ENCODE measurements at places on chromosomes 2 and 18.

DNA sequence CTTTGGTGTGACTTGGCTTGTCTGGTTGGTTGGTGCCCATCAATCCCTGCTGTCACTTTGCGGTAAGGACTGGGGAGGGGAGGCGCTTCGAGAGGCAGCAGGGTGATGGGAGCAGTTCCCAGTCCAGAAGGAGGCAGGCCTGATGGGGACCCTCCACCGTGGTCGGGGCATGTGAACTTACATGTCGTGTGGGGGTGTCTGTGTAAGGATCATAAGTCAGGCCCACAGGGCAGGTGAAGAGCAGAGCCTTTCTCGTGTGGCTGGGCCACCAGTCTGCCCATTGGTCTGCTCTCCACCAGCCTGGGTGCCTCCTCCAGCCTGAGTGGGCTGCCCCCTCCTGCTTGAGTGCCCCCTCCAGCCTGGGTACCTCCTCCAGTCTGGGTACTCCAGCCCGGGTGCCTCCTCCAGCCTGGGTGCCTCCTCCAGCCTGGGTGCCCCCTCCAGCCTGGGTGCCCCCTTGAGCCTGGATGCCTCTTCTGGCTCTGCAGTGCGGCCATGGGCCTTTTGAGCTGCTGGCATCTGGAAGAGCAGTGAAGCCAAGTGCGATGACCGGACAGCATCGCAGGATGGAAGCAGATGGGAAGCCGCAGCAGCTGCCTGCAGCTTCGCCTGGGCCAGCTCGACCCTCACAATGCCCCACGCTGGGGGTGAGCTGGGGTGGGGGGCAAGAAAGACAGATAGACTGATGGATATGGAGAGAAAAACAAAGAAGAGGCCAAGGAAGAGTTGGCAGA lies 25.0 kb downstream of the ATOH8 start:
- no peak for DNase-seq

- no peak for DNase-seq
Measured at GRCh38 chr2:193988784-193989183, 1668.2 kb upstream of the SLC39A10 start.

DNA sequence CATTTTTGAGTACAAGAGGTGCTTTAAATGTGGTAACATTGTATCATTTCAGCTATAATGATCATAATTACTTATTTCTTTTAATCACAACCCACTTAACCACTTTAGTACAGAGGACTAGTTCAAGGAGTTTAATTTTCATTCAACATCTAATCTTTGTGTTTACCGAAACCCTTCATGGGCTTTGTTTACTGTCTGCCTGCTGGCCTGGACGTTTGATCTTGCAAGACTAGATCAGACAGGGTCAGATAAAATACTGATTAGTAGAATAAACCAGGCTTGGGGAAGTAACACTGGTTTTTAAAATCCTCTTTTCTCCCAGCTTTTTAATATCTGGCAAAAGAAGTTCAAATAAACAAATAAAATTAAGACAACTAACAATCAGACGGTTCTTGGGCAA lies 93.6 kb downstream of the SATB2 start:
- DNase-seq = no peak

DNA sequence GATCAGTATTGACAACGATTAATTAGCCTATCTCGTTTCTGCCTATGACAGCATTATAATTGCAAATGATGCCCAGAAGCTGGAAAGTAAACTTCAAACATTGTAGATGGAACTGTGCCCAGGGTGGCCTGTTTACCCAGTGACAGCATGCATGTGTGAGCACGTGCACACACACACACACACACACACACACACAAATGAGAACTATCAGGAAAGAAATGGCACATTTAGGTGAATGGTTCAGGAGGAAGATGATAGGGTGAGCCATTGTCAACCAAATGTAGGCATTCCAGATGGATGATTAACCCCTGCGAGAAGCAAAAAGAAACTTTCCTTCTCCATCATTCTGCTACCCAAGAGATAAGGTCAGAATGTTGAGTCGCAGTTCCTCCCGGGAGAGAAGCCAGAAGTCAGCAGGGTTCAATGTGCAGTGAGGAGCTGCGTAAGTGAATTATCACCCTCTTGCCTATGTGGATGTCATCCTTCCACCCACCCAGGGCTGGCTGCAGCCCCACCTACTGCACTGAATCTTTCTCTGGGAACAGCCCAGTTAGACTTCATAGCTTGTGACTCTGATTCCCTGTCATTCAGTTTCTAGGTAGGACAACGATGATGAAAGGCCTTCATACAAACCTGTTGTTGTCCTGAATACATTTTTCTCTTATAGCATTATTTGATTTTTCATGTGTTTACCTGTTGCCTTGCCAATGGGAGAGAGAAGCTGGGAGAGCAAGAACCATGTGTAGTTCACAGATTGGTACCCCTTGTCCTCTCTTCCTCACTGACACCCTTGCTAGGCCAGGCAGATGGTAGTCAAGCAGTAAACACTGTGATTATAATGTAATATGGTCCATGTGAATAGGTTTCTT lies 3.5 kb upstream of the APOB start:
- no peak for DNase-seq

DNA sequence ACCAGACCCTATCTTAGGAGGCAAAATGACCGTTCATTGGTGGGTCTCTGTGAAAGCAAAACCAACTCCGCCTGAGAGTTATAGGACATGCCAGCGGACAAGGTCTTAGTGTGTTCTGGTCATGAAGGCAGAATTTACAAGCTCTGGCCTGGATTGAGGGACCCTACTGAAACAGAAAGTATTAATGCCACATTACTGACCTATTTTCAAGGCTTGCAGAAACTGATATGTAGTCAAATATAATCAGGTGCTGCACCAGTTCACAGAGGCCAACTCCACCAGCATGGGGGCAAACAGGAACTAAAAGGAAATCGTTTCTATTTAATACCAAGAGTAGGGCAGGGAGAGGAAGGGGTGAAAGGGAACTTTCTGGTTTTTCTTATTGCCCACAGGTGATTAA lies 19.7 kb downstream of the TYMS start:
- no peak for DNase-seq

DNA sequence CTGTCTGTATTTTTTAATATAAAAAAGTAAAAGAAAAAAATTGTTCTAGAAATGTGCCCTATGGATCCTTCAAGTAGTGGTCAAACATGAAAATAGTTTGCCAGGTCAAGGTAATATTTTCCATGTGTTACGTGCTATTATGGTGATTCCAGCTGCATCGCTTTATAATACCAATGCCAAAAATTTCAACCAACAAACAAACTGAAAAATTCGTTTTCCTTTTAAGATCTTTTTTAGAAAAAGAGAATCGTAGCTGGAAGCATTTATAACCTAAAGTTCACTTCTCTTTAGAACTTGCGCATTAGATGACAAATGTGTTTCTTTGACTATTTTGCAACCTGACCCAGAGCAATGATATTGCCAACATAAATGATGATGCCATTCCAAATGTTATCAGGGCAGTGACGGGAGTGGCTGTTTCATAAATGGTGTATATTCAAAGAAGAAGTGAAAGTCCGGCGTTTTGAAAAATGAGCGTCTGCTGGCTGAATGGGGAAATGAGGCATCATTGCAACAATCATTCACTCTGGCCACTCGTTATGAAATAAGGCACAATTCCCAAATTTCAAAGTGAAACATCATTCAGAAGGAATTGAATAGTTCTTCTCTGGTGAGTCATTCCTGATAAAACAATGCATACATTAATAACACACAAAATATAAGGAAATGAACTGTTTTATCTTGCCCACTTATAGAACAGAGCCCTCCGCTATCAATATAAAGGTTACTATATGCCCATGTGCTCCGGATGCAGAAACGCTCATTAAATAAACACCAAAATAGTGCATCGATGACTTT lies 297.4 kb downstream of the TGIF1 start:
- DNase-seq = peak; percentile 29

GRCh38 chr2:46747297-46747818 lies 168.2 kb downstream of the MCFD2 start:
- no peak for DNase-seq

DNA sequence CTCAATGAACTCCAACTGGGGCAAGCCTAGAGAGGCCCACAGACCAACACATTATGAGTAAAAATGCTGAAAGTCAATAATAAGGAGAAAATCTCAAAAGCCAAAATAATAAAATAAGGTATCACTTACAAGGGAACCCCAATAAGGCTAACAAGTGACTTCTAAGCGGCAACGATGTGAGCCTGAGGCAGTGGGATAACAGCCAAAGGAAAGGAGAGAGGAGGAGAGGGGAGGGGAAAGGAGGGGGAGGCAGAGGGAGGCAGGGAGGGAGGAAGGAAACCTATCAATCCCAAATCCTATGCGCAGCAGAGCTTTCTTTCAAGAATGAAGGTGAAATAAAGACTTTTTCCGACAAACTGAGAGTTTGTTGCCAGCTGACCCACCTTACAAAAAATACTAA lies 6.0 kb upstream of the NFATC1 start:
- DNase-seq = no peak

GRCh38 chr2:3661149-3661660 lies 3.2 kb downstream of the ALLC start:
- no peak for DNase-seq

- no peak for DNase-seq
Measured at GRCh38 chr18:21759836-21760235, 19.2 kb downstream of the MIB1 start.

DNA sequence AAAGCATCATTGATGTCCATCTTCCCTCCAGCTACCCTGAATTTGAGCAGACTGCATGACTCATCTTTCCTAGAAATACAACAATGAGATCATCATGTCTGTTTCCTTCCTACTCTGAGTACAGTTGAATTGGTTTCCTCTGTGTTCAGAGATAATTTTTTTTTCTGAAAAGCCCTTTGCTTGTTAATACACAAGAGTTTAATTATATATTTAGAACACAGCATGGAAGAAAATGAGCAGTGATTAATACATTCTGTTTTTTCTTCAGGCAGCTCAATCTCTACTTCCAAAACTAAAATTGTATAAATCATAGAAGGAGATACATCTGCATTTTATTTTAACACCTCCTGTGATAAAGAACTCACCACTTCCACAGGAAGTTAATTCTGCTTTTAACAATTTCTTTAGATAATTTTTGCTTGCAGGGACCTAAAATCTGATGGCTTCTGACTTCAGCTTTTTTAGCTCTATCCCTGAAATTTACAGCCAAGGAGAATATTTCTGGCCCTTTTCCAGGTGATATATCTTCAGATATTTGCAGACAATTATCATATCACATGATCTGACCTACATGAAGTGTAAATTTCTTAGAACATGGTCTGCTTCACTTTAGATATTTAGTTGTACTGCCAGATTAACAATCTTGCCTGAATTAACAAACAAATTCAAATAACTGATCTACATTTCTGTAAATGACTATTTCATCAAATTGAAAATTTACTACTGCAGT lies 249.0 kb downstream of the TRIB2 start:
- no peak for DNase-seq

DNA sequence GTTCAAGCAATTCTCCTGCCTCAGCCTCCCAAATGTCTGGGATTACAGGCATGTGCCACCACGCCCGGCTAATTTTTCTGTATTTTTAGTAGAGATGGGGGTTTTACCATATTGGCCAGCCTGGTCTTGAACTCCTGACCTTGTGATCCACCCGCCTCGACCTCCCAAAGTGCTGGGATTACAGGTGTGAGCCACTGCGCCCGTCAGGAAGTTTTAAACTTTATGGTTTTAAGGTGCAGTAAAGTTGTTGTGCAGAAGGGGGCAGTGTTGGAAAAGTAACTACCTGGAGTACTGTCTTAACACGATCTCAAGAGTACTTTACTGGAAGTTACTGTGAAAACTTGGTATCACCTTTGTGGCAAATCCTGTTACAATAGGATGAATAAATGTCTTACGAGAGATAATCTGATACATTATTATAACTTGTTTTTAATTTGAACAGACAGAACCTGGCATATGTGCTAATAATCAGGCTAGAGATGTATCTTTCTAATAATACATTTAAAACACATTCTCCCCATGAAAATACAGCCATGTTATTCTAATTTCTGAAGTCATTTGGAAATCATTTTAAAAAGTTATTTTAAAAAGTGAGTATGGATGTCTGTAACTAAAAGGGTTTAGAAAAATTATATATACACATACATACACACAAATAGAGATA lies 10.8 kb downstream of the SPDYA start:
- DNase-seq = no peak

- no peak for DNase-seq
Measured at GRCh38 chr2:176768185-176768584, 444.4 kb upstream of the HNRNPA3 start.

GRCh38 chr2:238097988-238098871 lies 1.9 kb upstream of the ESPNL start:
- no peak for DNase-seq

GRCh38 chr2:61671561-61672315 lies 133.6 kb upstream of the XPO1 start:
- DNase-seq = no peak

DNA sequence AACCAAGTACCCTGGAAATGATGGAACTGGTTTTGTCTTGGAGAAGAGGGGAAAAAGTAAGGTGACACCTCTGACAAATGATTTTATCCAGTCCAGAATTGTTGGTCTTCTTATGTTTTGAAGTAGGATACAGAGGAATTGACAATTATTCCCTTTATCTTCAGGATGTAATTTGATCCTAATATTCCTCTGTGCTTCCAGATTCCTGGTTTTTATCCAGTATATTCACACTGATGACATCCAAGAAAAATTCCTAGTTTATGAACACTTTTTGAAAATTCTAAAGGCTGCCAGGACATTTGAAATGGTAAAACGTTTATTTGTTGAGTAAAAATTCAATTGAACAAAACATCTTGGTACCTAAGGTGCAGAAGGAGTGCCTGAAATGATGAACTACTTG lies 22.2 kb upstream of the ETAA1 start:
- no peak for DNase-seq

- DNase-seq = no peak
Measured at GRCh38 chr2:53884883-53885282, 25.1 kb upstream of the GPR75 start.

DNA sequence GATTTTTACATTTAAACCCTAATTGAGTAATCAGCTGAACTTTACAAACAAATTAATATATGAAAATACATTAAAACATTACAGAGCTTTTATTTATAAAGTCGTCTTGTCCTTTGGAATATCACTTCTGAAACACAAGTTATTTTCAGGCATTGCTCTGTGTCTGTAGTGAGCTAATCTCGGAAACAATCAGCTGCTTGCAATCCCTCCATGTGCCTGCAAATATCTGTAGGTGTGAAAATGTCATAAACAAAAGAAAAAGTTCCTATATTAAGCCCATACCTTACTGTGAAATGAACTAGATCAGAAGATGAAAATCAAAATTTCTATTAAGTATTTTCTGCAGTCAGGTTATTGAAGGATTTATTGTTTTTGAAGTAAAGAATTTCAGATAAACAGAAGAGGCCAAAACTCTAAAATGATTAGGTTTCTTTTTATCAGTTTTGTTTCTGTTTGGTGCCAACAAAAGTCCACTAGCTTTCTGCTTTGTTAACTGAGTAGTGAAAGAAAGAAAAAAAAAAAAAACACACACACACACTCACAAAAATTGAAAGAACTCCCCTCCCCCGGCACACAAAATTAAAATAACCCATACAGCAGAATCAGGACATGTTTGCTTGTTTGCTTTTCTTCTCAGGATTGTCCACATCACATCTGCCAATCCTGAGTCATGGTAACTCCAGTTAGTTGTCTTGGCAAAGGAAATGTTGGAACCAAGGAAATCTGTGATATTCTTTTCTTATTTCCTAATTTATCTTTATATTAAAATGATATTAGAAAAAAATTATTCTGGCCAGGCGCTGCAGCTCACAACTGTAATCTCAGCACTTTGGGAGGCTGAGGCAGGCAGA lies 627.0 kb upstream of the SLC39A10 start:
- no peak for DNase-seq

- no peak for DNase-seq
Measured at GRCh38 chr2:46184794-46185583, 112.2 kb upstream of the EPAS1 start.

- DNase-seq = no peak
Measured at GRCh38 chr2:46142546-46143428, 154.4 kb upstream of the EPAS1 start.
